ENCODE measurements at places on chromosomes 1 and 21.
A peak's percentile ranks its signal among the peaks of the same experiment; 100 is the strongest.

- no peak for DNase-seq
Observed at GRCh38 chr1:243842161-243842560, 7.9 kb downstream of the AKT3 start.

- DNase-seq, result no peak
Observed at GRCh38 chr1:54374766-54375165, 31.4 kb downstream of the SSBP3 start.

- DNase-seq, result no peak
Observed at GRCh38 chr1:154407198-154408091, 2.3 kb downstream of the IL6R start.

GRCh38 chr1:119933397-119933796, 37.1 kb upstream of the ADAM30 start:
- no peak for DNase-seq

DNA sequence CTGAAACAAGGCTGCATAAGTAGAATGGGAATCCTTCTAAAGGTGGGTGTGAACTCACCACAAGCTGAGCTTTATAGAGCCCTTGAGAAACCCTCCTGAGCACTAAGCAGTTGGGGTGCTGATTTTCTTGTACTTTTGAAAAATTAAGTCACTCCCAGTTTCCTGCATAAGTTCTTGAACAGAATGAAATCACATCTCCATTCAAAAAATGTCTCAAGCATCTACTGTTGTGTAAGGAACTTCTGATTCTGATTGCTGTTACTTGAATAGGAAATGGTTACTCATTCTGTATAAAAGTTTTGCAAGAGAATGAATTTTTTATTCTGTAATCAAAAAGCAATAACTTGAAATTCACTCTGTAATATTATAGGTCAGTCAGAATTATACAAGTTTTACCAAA, 50.8 kb upstream of the WNT2B start:
- no peak for DNase-seq

DNA sequence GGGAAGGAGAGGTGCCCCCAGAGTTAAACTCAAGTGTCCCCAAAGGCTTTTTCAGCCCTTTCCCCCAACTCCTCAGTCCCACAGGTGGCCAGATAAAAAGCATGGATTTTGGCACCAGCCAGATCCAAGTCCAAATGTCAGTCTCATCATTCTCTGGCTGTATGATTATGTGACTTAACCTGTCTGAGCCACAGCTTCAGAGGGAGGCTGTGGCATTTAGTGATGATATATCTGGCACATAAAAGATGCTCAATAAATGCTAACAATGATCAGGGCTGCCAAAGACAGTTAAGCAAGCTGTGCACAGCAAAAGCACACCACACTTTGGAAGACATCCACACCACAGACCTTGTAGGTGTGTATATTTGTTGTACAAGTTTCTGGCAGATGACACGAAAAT, 5.6 kb upstream of the PADI3 start:
- no peak for DNase-seq

GRCh38 chr1:90729504-90730242, 12.6 kb upstream of the BARHL2 start:
- DNase-seq, result peak; percentile 11

GRCh38 chr1:82991569-82991968, 1007.4 kb downstream of the TTLL7 start:
- no peak for DNase-seq

GRCh38 chr1:71054281-71054731, 6.7 kb upstream of the PTGER3 start:
- DNase-seq, result peak; percentile 15

- DNase-seq, result no peak
Observed at GRCh38 chr1:185960422-185961321, 226.5 kb downstream of the HMCN1 start.

GRCh38 chr1:226971765-226972164, 31.7 kb downstream of the COQ8A start:
- DNase-seq, result no peak

GRCh38 chr1:118160806-118161205, 24.2 kb downstream of the SPAG17 start:
- no peak for DNase-seq

DNA sequence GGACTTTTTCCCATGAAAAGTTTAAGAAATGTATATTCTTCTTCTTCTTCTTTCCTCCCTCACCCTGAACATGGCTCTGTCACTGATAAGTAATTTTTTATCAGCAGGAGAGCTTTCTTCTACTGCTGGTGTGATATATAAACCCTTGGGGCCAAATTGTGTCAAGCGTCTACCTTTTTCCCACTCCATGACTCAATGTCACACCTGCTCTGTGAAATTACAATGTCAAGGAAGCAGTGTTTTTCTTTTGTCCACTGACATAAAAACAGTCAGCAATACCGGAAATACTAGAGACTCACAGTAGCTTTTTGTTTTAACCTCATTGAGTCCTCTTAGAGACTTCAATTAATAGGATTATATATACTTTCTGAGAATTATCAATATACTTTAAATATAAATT, 416.2 kb upstream of the ADGRL4 start:
- no peak for DNase-seq

- DNase-seq, result peak; percentile 45
Observed at GRCh38 chr1:55833529-55834091, 618.4 kb upstream of the USP24 start.

DNA sequence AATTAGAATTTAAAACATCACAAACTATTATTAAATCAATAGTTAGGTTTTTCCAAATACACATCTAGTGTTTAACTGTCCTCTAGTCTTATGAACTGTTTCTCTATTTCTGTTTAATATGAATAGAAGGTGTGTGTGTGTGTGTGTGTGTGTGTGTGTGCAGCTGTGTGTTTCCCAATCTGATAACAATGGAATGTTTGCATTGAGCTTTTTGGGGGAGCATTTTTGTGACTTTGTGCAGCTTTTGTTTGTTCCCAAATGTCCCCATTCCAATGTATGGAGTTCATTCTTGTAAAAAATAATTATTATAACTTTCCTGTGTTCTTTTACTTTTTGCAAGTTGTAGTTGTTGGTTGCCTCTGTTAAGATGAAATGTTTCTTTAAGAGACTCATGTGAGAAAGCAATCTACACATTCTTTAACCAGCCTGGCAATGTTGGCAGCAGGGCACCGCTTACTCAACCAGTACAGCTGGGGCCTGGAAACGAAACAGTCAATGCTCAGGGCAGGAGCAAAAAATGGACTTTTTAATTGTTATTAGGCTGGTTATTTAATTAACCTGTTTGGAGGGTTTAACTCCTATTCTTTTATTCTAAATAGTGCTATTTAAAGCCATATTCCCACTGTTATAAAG, 354.3 kb downstream of the SRGAP2C start:
- DNase-seq, result no peak

- DNase-seq, result no peak
Observed at GRCh38 chr1:88252745-88253144, 431.3 kb upstream of the PKN2 start.

GRCh38 chr21:25428537-25428936, 178.7 kb downstream of the MRPL39 start:
- no peak for DNase-seq

GRCh38 chr1:193281894-193282293, 95.5 kb upstream of the B3GALT2 start:
- no peak for DNase-seq

DNA sequence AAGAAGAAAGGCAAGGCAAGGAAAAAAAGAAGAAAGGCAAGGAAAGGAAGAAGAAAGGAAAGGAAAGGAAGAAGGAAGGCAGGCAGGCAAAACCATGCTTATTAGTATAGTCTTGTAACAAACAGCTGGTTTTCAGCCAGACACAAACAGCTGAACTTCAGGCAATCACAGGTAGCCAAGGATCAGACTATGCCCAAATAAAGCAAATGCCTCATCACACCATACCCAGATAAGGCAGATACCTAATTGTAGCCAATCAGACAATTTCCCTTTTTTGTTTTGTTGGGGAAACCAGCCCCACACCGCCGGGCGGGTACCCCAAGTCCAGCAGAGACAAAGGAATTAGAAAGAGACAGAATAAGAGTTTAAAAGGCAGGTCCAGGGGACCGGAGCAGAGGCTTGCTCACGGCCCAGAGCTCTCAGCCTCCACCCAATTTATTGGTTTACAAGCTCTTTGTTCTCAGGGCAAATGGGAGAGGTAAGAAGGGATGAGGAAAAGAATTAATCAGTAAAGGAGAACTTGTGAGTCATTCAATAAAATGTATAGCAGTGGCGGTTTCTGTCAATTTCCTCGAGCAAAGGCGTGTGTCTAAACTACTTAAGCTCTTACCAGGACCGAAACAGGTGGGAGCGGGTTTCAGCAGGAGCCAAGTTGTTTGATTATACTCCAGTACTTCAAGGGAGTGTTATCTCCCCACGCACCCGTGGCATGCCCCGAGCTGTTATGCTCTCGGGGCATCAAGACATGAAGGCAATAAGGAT, 886.8 kb downstream of the KCNT2 start:
- no peak for DNase-seq

DNA sequence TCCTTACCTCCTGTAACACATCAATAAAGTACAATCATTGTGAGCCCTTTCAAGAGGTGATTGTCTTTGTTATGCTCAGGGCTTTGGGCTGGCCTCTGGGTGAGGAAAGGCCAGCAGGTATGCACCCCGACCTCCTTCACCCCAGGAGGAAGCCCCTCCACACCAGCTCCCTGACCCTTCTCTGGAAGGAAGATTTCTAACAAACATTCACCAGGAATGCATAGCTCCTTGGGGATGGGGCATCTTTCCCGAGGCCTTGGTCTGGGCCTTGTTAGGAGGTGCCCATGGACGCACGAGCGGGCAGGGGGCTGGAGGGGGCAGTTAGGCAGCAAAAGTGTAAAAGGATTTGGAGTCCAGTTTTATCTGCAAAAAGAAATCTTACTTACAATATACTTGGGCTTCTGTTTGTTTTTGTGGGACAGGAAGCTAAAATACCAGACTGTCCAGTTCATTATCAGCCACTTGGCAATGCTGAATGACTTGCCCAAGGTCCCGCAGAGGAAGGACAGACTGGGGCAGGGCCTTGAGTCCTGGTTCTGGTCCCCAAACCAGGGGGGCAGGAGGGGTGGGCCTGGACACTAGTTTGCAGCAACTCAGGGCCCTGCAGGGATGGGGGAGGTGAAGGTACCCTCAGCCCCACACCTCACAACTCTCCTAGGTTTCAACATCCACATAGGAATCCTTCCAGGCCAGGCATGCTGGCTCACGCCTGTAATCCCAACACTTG, 10.1 kb downstream of the ZC3H12A start:
- DNase-seq, result no peak

GRCh38 chr21:15749082-15749860, 19.5 kb downstream of the USP25 start:
- no peak for DNase-seq

DNA sequence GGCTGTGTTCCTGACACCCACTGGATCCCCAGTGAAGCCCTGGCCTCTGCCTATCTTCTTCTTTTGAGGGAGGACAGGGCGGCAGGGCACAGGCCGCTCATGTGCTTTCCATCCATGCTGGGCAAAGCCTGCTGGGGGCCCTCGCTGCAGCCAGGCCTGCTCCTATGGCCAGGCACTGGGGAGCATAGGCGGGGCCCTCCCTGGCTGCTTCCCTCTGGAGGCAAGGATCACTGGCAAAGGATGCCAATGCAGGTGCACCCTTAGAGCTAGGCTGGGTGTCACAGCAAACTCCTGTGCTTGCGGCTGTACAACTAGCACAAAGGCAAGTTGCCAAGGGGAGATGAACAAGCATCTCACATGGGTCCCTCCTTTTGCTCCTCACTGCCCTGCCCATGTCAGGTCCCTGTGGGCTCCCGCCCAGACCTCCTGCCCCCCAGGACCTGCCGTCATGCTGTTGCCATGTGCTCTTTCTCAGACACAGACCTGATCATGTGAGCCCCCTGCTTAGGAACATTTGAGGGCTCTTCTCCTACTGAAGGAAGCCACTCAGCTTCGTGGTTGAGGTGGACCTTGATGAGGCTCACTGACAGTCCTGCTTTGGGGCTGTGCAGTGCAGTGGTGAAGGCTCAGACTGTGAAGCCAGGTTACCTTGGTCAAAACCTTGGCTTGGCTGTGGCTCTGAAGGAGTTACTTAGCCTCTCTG, 393.6 kb downstream of the PTPRU start:
- DNase-seq, result no peak

DNA sequence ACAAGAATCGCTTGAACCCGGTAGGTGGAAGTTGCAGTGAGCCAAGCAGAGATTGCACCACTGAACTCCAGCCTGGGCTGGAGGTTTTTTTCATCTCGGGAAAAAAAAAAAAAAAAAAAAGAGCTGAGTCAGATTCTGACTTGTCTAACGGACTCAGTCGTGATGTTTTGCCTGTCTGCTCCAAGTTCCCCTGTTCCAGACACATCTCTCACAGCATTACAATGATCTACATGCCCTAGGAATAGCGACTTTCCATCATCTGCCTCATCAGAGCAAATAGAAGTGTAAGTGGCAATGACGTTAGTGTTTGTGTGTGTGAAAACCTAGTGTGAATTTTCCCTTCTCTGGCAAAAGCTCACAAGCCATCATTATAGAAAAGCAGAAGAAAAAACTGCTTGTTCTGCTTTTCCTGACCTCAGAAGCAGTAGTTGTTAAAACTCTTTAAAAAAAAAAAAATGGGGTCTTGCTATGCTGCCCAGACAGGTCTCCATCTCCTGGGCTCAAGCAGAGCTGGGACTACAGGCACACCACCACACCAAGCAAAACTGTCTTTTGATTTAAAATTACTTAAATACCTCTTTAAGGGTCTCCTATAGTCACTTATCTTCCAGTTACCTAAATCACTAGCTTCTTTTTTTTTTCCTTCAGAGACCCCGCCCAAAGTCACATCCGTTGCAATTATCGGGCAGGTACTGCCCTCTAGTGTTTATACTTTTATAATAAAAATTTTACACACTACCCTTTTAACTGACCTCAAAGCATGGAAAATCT, 37.3 kb downstream of the PLEKHO1 start:
- DNase-seq, result peak; percentile 50

DNA sequence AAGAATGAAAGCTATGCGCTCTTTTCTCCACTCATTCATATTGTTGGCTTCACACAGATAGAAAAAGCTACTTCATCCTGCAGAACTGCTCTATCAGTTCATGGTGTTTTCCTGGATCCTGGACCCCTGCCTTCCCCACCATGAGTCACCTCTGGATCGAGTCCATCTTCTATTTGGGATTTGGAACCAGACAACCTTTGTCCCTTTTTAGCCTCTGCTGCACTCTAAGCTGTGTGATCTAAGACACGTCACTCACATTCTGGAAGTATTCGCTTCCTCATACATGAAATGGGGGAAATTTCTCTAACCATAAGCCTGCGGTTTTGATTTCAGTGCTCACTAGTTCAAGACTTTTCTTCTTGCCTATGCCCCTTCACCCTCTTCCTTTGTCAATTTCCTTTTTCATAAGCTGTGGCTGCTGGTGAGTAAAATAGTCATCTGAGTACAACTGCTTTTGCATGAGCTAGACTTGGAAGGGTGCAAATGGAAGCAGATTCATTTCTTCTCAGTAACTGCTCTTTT, 14.1 kb upstream of the DEGS1 start:
- DNase-seq, result no peak

Data from NCI-H526 (cell line).